ENCODE measurements at places on chromosomes 16 and 17. TPM values are rescaled to one million over a fixed set of nuclear protein-coding genes. Genes with fewer than 3 reads are reported as not detected.

The PRPSAP1 gene
- total RNA-seq, result 47.7 TPM

The AGRP gene
- total RNA-seq, result not detected

The NGFR gene
- 0.48 TPM for total RNA-seq

The CHRNE gene
- total RNA-seq, result 0.64 TPM

The KRT39 gene
- total RNA-seq, result not detected

The SENP3 gene
- total RNA-seq, result 137 TPM

The CPHXL2 gene
- not detected for total RNA-seq

The LYRM9 gene
- 3.2 TPM for total RNA-seq

The PIK3R6 gene
- total RNA-seq, result not detected

The TMEM231 gene
- 7.7 TPM for total RNA-seq

The DNAAF8 gene
- total RNA-seq, result under 0.01 TPM

The GAS2L2 gene
- 0.24 TPM for total RNA-seq

The FOXJ1 gene
- not detected for total RNA-seq

The ABCA10 gene
- 0.85 TPM for total RNA-seq
